A549 (cell line): ENCODE measurements at places on chromosomes 7 and 10.
A peak's percentile ranks its signal among the peaks of the same experiment; 100 is the strongest.

- DNase-seq: no peak
These were observed 66.2 kb downstream of the MGMT start for GRCh38 chr10:129533281-129533680.

GRCh38 chr7:68488341-68489060 is 1109.8 kb upstream of the AUTS2 start:
- no peak for DNase-seq

- DNase-seq: no peak
These were observed 37.6 kb downstream of the ZNF248 start for GRCh38 chr10:37819797-37820196.

- DNase-seq: no peak
These were observed 6.3 kb upstream of the OPN1SW start for GRCh38 chr7:128781851-128782250.

DNA sequence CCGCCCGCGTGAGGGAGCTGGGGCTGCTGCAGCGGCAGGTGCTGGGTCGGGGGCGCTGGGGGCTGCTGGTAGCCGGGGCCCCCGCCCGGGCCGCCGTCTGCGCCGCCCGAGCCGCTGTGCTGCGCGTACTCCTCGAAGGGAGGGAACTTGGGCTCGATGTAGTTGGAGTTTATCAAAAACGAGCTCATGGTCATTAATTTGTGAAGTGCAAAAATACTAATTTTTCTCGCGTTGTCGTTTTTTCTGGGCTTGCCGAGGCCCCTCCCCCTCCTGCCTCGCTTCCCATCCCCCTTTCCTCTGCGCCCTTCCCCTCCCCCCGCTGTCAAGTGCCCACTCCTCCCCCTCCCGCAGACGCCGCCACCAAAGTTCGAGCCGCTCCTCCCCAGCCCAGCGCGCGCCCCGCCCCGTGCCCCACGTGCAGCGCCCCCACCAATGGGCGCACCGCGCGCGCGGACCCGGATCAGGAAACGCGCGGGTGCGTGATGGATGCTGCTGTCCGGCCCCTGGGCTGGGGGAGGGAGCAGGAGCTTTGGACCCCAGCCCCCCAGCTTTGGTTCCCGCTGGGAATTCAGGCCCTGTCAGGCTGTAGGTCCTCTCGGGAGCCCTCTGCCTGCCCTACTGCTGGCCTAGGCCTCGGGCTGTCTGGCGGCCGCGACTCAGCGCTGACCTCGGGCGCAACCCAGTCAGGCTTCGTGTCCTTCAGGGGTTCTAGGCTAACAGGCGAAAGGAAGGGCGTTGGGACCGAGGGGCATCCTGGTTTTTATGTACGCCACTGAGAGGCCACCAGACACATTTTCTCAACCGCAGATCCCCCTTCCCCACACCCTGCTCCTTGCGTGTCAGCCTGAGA is at the start of gene HOXA4:
Gene HOXA4 (minus strand): TSS at position 218 of the 850 bp plus-strand sequence. CDS start 24 bp downstream, at position 194.
- no peak for DNase-seq

- no peak for DNase-seq
These were observed 278.5 kb upstream of the KLF14 start for GRCh38 chr7:131012477-131013031.

- no peak for DNase-seq
These were observed 40.0 kb upstream of the TRIL start for GRCh38 chr7:28998105-28998504.

DNA sequence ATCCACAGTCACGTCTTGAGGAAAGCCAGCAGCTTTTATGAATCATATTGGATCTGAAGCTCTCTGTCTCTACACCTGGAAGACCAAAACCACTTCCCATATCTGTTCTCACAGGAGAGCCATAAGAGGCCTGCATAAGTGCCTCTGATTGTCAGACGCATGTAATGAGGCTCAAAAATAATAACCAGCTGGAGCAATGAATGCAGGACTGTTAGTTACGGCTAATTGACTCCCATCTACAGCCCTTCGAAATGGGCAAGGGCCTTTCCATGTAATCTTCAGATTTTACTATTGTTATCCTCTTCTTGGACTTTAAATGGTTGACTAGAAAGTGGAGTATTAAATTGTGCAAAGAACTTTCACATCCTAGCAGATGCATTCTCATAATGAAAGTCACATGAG is 4.4 kb upstream of the SEMA3C start:
- DNase-seq: no peak

DNA sequence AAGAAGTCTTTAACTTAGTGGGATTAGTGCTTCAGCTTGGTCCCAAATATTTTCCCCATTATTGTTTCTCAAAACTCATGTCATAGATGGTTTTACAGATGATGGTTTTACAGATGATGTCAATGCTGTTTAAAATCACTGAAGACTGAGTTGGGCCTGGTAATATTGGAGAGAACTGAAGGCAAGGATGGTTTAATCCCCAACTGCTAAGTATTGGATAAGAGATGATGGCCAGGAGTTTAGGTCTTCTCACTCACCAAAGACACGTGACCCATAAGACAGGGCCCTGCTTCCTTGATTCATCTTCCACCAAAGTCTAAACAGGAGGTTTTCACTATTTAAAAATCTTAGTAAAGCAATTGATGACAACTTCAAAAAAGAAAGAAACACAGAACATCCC is 56.3 kb downstream of the VWA2 start:
- DNase-seq: peak; percentile 19

- no peak for DNase-seq
These were observed 56.8 kb downstream of the MPP7 start for GRCh38 chr10:28246023-28246422.

GRCh38 chr7:45919231-45919784 is 1.8 kb downstream of the IGFBP3 start:
- no peak for DNase-seq

GRCh38 chr7:99943641-99944496 is 14.4 kb upstream of the GJC3 start:
- DNase-seq: no peak

- DNase-seq: no peak
These were observed 82.8 kb upstream of the PDE1C start for GRCh38 chr7:32153006-32153405.

- peak; percentile 90 for DNase-seq
These were observed 94.1 kb downstream of the PRKAG2 start for GRCh38 chr7:151782598-151783448.

- DNase-seq: no peak
These were observed 142.2 kb downstream of the EMX2 start for GRCh38 chr10:117684672-117685211.

- no peak for DNase-seq
These were observed 1.5 kb downstream of the PIK3CG start for GRCh38 chr7:106866298-106867281.

DNA sequence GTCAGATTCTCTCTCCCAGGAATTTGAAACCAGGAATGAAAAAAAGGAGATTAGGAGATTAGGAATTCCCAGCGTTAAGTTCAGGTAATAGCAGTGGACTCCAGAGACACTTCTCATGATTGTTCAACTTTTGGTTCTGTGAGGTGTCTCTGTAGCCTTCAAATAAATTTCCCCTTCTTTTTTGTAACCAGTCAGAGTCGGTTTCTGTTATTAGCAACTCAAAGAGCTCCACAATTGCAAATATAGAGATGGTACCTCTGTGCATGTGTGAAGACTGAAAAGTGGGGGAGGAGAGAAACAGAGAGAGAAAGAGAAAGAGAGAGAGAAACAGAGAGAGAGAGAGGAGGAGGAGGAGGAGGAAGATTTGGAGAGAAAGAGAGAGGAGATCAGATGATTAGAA is 112.8 kb upstream of the STEAP1B start:
- DNase-seq: no peak

DNA sequence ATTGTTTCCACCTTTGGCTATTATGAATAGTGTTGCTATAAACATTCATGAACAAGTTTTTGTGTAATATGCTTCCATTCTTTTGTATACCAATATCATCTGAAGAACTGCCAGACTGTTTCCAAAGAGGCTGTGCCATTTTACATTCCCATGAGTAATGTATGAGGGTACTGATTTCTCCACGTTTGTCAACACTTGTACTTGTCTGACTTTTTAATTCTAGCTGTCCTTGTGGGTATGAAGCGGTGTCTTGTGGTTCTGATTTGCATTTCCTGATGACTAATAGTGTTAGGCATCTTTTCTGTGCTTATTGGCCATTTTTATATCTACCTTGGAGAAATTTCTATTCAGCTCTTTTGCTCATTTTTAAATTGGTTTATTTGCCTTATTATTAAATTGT is 52.8 kb downstream of the LSMEM1 start:
- DNase-seq: no peak

- DNase-seq: no peak
These were observed 257.3 kb downstream of the BMPER start for GRCh38 chr7:34162677-34163076.

- no peak for DNase-seq
These were observed 1.8 kb downstream of the TFEC start for GRCh38 chr7:116028787-116029186.

- peak; percentile 44 for DNase-seq
These were observed 23.6 kb downstream of the ST8SIA6 start for GRCh38 chr10:17430647-17431355.

DNA sequence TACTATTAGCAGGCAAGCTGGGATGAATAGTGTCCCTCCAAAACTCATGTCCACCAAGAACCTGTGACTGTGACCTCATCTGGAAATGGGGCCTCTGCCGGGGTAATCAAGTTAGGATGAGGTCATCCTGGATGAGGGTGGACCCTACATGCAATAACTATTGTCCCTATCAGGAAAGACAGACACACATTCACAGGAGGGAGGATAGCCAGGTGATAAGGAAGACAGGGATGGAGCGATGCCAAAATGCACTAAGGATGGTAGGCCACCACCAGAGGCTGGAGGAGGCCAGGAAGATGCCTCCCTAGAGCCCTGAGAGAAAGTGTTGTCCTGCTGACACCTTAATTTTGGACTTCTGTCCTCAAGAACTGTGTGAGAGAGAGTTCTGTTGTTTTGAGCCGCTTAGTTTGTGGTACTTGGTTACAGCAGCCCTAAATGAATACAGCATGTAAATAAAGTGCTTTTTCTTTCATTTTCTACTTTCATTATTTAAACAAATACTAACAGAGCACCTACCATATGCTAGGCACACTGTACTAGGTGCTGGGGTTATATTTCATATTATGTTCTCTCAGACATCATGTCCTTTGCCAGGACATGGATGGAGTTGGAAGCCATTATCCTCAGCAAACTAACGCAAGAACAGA is 111.9 kb downstream of the USP6NL start:
- no peak for DNase-seq

DNA sequence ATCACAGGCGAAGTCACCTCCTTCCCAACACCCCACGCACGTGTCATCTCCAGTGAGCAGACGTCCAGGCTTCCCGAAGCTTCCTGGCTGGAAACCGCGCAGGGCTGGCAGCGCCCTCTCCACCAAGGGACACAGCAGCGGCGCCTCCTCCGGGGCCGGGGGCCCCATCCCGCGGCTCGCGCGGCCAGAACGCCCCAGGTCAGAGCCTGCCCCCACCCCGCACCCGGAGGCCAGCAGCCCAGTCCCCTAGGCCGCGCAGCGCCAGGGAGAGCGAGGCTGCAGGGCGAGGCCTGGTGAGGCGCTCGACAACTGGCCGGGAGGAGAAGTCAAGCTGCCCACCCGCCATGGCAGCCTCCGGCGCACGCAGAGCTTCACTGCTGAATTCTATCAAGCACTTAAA is 247.0 kb downstream of the SEMA3D start:
- no peak for DNase-seq

- DNase-seq: no peak
These were observed 108.5 kb downstream of the HBP1 start for GRCh38 chr7:107277331-107277730.

- DNase-seq: no peak
These were observed 47.0 kb downstream of the SEC61G start for GRCh38 chr7:54711900-54712595.

GRCh38 chr7:84612981-84613681 is 418.5 kb upstream of the SEMA3A start:
- no peak for DNase-seq

DNA sequence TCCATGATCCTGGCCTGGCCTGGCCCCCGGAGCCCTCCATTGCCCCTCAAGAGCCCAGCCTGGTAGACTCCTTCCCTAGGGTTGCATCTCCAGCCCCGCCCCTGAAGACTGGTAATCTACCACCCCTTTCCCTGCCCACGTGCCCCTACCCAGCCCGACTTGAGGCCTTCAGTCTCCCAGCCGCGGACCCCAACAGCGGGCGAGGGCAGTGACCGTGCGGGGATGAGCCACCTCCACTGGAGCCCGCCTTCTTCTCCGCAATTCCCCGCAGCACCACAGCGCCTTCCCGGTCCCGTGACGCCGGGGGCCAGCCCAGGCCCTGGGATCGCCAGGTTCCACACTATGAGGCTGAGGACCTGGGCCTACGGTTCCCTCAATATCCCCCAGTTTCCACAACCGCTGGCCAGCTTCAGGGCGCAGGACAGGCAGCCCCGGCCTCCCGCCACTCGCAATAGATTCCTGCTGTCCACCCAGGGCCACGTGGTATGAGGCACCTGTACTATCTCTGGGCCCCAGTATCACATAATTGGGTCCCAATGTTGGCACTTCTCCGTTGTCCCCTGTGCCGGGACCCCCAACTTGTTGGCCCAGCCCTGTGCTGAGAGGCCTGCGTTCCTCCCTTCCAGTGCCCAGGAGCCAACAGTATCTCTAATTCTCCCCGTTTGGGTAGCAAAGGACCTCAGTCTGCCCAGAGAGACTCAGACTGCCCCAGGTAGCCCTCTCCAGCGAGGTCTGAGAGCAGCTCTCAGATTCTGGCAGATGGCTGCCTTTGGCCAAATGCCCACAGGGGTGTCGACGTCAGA is 1.1 kb upstream of the GPRIN2 start:
- no peak for DNase-seq

DNA sequence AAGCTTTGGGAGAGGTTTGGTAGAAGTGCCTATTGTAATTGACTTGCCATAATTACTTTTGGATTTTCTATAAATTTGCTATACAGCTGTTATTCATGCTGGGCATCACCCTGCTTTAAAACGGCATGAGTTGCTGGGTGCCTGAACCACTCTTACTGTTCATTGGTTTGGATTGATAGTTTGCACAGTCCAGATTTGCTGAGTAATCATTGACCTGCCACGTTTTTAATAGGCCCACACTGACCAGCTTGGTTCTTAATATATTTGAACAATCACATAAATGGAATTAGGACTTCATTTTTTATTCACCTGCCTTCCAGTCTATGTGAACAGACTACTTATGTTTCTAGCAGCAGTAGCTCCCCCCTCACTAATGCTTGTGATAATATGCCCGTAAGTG is 630.8 kb downstream of the SDK1 start:
- DNase-seq: no peak

GRCh38 chr10:21368022-21368582 is 157.4 kb downstream of the SKIDA1 start:
- DNase-seq: peak; percentile 44

GRCh38 chr7:46178661-46179060 is 257.6 kb upstream of the IGFBP3 start:
- DNase-seq: no peak

DNA sequence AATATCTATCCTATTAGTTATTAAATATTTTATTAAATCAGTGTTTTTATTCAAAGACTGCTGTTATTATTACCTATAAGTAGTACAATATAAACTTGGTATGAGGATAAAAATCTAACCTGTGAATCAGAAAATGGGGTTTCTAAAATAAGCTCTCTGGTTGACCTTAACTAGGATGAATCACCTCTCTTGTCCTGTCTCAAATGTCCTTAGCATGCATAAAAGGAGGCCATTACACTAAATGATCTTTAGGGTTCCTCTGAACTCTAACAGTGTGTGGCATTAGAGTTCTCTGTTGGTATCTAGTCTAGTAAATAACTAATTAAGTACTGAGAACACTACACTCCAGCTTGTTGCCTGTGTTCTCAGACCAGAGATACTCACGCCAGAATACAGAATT is 143.1 kb upstream of the LRRTM3 start:
- DNase-seq: no peak
